ENCODE measurements at places on chromosomes 2 and 18.

DNA sequence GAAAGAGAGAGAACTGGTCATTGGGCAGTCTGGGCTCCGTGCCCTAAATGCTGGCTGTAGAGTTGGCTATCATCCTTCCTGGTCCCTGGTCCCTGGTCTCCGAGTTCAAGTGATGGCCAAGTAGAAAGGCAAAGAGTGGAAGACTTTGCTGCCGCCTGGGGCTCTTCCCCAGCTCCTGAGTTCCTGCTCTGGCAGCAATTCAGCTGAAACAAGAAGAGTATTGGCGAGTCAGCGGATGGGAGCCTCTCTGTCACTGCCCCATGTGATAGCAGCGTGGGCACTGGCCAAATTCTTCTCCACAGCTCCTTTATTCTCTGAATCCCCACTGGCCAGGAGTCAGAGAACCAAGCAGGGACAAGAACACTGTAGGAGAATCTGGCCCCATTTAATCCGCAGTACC is 351.0 kb upstream of the POU3F3 start:
- DNase-seq = no peak

GRCh38 chr2:86319700-86320580 is 17.5 kb downstream of the REEP1 start:
- DNase-seq = no peak

GRCh38 chr2:149972066-149972465 is 384.5 kb upstream of the MMADHC start:
- no peak for DNase-seq

- no peak for DNase-seq
These were observed 505.4 kb upstream of the MYT1L start for GRCh38 chr2:2836343-2837070.

- DNase-seq = no peak
These were observed 803.6 kb upstream of the FANCL start for GRCh38 chr2:59044736-59045135.

- DNase-seq = no peak
These were observed 24.6 kb upstream of the SPP2 start for GRCh38 chr2:234025891-234026401.

DNA sequence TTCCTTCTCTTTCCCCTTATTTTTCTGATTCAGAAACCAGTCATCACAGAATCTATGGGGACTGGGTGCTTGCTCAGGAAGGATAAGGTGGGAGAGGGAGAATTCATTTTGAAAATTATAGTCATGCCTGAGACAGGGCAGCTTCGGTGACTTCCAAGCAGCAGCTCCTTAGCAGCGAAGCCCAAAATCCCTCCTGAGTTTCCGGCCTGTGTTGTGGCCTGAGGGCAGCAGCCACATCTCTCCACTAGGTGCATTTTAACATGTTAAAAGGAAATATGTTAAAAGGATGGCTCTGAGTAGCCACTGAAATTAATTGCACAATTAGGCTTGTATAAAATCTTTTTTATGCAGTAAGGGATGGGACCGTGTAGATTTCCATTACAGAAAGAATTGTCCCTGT is 207.0 kb upstream of the RAB12 start:
- DNase-seq = no peak

GRCh38 chr2:233602076-233602475 is 15.4 kb upstream of the UGT1A8 start:
- DNase-seq = no peak

DNA sequence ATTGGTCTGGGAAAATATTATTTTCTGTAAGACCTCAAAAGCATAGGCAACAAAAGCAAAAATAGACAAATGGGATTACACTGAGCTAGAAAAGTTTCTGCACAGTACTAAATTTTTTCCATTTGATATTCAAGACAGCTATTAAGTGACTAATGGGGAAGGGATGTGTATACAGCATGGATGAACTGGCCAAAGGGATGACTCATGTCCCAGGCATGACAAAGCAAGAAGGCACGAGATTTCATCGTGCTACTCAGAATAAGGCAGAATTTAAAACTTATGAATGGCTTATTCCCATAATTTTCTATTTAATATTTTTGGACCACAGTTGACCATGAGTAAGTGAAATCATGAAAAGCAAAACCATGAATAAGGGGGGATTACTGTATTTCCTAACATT is 1250.1 kb upstream of the GYPC start:
- DNase-seq = no peak

GRCh38 chr2:46737577-46737976 is 178.0 kb downstream of the MCFD2 start:
- no peak for DNase-seq

- no peak for DNase-seq
These were observed 218.3 kb downstream of the GLI2 start for GRCh38 chr2:120953843-120954584.

GRCh38 chr2:180177534-180177933 is 170.4 kb upstream of the CWC22 start:
- no peak for DNase-seq

GRCh38 chr2:215465256-215465655 is 29.4 kb upstream of the FN1 start:
- no peak for DNase-seq

DNA sequence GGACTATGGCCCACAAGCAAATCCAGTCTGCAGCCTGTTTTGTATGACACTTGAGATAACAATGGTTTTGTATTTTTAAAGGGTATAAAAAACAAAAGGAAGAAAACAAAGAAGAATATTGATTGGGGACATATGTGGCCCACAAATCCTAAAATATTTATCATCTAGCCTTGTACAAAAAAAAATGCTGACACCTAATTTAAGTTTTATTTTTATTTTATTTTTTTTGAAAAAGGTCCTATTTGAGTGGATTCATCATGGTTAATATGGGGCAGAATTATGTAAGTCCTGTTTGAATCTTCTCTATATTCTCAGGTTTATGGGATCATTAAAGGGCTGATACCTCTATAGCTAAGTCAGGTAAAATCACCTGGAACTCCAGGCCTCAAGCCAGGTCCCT is 525.7 kb downstream of the LRP1B start:
- no peak for DNase-seq

DNA sequence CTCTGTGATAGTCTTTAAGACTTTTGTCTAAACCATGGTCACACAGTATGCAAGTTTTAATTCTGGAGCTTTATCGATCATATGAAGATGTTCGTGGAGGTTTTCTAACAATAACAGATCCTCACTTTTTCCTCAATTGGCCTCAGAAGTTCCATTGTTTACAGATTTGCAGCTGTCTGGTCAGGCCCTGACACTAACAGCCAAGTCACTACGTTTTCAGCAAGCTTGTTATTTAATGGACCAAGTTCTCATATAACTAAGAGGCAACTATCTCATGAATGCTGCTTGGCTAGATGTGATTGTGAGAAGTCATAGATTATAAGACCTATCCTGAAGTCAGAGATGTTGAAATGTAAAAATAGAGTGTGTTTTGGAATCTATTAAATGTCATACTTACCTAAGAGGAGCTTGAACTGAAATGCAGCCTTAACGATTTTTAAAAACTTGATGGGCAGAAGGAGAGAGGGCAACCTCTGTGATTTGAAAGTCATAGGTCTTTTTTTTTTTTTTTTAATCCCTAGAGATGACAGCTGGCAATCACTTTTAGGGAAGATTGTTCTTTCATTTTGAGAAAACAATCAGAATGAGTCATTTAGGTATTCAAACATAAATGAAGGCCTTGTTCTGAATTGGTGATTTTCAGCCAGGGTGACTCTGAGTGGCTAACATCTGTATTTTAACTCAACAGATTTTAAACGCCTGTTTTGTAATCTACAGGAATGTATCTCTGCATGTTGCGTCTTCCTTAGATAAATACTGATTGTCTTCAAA is 48.4 kb upstream of the NEMP2 start:
- DNase-seq = no peak

GRCh38 chr2:119059287-119059686 is 99.3 kb downstream of the C1QL2 start:
- no peak for DNase-seq

DNA sequence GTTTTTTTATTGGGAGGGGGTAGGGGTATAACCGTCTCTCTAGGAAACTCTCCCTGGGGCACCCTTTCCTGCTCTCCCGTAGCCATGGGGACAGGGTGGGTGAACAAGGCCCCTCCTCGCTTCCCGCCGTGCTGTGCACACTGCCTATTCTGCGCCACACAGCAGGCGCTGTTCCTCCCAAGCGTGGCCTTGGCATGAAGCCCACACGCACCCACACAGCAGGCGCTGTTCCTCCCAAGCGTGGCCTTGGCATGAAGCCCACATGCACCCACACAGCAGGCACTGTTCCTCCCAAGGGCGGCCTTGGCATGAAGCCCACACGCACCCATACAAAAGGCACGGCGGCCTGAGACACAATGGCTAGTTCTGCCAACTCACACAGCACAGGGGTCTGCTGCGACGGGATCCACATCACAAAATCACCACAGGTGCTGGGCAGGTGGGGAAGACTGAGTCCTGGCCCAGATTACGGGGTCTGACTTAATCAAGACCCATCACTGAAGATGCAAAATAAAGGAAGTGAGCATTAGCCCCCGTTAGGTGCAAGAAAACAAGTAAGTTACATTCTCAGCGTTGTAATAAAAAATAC is 46.6 kb upstream of the TPO start:
- no peak for DNase-seq
